ENCODE measurements at places on chromosomes 2 and 18.

GRCh38 chr2:237863689-237864443 lies 4.4 kb downstream of the RAMP1 start:
- no peak for DNase-seq

DNA sequence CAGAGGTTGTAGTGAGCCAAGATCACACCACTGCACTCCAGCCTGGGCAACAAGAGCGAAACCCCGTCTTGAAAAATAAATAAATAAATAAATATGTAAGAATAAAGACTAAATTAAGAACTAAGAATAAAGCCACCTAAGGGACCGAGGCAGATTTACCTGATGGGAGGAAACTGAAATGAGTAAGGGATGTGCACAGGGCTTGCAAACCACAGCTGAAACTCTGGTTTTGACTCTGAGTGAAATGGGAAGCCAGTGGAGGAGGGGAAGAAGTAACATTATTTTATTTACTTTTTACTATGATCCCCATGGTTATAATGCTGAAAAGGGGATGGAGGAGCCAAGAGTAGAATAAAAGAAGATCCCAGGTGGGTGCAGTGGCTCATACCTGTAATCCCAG lies 107.3 kb downstream of the CABYR start:
- DNase-seq, result no peak

GRCh38 chr2:155060896-155061295 lies 362.4 kb downstream of the KCNJ3 start:
- no peak for DNase-seq

DNA sequence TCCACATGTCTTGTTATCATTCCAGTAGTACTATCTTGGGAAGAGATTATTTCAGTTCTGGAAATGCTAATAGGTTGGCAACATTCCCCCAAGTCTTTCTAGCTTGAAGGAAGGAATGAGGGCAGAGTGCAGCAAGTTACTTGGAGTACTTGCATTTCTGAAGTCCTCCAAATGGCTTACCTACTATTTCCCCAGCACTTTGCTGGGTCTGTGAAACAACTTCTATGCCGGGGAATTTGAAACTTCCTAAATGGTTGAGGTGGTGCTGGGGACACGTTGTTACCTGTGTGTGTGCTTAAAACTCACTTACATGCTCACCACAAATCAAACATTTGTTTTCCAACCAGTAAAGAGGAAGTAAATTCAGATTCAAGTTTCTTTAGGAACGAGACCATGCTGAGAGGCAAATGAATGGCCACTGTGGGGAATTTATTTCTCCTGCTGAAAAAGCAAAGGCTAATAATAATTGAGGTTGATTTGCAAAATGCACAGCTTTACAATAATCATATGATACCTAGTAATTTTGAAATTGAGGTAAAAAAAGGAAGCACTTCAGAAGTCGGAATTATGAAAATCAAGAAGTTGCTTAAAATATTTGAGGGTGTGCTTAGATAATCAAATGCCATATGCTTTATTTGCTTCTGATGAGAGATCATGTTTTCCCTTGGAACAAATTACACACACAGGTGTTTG lies 1167.7 kb upstream of the ZEB2 start:
- peak; percentile 15 for DNase-seq

DNA sequence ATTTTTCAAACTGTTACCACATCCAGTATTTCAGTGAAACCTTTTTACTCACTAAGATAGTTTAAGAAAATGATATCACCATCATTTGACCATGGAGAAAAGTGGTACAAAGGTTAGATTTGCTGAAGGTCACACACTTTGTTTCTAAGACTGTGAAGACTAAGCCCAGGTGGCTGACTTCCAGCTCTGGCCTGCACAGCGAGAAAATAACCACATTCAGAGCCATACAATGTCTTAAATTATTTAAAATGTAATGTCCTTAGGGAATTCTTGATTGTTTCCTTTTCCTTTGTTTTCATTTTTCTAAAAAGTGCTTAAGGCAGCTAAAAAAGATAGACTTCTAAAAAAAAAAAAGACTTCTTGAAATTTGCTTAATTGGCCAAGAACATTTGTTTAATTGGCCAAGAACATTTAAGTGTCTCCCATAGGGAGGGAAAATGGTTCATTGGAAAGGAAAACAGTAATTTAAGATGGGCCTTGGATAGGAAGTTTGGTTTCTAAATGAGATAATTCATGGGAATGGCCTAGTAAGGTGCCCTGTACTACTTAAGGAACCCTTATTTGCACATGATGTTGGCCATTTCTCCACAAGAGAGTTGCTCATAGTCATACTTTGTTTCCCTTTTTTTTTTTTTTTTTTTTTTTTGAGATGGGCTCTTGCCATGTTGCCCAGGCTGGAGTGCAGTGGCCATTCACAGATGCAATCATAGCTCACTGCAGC lies 45.2 kb downstream of the CYP1B1 start:
- no peak for DNase-seq

DNA sequence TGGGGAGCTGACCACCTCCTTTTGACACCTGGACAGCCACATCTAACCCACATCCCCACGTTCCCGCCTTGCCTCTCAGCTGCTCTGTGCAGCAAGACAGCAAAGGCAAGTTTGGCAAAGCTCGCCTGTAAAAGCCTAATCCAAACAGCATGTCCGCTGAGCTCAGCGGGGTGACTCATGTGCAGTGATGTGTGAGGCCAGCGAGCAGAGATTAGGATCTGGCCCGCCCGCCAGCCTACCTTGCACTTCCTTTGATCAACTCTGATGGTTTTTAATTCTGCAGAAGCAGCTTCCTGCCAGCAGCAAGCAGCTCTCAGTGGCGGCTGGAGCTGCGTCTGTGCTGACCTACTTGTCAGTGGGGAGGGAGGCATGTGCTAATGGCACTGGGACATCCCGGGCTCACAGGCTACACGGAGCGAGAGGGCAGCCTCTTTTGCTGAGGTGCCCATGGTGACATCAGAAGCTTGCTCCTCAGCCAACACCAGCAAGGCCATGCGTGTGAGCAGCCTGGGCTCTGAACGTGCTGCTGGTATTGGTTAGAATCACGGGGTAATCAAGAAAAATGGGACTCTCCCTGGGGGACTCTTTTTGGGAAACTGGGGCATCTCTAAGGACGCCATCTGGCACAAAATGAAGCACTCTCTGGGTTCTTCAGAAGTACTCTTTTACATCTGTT lies 36.0 kb upstream of the EML4 start:
- DNase-seq, result peak; percentile 96

DNA sequence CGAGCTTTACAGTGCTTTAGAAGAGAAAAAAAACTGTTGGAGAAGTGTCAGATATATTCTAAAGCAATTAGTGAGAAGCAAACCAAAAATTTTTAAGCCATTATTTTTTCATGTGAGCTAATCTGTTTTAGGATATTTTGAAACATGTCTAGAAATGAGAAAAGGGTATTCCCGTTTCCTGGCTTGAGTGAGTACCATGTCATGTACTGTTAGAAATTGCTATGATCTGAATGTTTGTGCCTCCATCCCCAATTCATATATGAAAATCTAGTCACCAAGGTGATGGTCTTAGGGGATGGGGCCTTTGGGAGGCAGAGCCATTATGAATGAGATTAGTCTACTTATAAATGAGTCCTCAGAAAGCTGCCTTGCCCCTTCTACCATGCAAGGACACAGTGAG lies 493.3 kb upstream of the GCFC2 start:
- DNase-seq, result no peak

- DNase-seq, result no peak
Measured at GRCh38 chr18:53850902-53851301, 373.6 kb downstream of the MBD2 start.

DNA sequence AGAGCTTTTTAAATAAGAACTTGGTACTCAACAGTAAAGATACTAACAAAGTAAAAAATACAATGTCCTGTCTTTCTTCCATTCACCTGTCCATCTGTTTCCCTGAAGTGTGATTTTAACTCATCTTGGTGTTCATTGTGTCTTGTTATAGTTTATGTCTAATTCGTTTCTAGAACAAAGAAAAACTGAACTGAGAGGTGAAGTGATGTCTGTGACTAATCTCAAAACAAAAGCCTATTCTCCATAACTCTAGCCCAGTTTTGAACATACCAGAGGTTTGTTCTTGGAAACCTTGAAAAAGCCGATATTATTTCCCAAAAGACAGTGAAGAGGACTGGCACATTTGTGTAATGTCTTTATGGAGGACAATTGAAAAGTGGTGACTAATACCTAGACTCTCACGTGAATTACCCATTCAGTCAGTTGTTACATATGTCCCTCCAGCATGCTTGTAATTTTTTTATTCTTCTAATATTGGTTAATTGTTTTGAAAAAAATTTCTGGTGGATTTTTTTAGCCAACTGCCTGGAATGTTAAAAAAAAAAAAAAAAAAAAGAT lies 725.8 kb downstream of the SATB2 start:
- DNase-seq, result no peak

- DNase-seq, result no peak
Measured at GRCh38 chr18:70029163-70029562, 81.5 kb upstream of the CD226 start.

- no peak for DNase-seq
Measured at GRCh38 chr2:73256618-73256922, 22.5 kb downstream of the CCT7 start.

- no peak for DNase-seq
Measured at GRCh38 chr18:7224198-7224597, 6.7 kb upstream of the LRRC30 start.

DNA sequence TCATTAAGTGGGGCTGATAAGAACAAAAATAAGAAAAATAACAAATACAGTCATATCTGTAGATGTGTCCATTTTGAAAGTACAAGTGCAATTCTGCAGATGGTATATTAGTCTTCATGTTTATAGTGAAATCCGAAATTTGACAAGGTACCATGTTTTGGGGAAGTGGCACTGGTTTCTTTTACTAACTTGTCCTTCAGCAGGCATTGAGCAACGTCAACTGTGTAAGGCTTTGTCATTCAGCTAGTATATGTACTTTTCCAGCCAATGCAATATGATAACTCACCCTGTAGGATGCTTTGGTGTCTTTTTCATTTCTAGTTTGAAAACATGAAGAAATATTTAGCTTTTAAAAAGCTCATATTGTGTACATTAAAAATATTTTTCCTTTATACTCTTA lies 139.9 kb downstream of the MCFD2 start:
- DNase-seq, result peak; percentile 60

DNA sequence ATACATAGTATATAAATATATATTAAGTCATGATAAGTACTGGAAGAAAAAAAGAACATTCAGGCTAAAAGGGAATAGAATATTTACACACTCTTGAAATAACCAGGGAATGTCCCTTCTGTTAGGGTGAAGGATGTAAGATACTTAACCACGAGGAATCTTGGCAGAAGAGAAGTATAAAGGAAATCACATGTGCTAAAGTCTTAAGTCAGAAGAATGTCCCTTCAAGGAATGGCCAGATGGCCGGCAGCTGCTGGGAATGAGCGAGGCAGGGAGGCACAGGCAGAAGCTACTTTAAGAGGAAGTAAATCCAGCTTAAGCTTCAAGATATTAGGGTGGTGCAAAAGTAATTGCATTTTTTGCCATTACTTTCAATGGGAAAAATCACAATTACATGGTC lies 5.5 kb downstream of the CCDC102B start:
- DNase-seq, result no peak

GRCh38 chr18:32257084-32257785 lies 67.4 kb downstream of the MEP1B start:
- no peak for DNase-seq

GRCh38 chr18:46160050-46160798 lies 56.0 kb downstream of the HAUS1 start:
- DNase-seq, result no peak

DNA sequence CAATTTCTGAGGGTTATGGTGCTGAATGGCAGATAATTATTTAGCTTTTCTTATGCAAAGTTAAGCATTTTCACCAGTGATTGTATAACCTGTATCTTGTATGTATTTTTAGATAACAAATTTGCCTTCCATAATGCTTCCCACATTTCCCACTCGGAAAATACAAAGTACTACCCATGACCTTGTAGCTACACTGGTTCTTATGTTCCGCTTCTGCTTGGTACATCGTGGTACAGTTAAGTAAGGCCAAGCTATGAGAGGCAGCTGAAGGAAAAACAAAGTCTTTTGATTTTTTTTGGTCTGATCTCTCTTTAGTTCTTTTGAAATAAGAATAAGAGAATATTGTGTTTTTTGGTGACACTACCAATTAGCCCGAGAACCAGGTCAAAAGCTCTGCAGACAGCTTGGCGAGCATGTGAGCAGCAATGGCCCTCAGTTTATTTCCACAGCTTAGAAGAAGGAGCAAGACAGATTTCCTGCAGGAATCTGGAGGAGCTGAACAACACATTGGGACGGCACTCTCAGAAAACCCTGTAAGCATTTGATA lies 26.8 kb downstream of the SH3YL1 start:
- DNase-seq, result no peak

DNA sequence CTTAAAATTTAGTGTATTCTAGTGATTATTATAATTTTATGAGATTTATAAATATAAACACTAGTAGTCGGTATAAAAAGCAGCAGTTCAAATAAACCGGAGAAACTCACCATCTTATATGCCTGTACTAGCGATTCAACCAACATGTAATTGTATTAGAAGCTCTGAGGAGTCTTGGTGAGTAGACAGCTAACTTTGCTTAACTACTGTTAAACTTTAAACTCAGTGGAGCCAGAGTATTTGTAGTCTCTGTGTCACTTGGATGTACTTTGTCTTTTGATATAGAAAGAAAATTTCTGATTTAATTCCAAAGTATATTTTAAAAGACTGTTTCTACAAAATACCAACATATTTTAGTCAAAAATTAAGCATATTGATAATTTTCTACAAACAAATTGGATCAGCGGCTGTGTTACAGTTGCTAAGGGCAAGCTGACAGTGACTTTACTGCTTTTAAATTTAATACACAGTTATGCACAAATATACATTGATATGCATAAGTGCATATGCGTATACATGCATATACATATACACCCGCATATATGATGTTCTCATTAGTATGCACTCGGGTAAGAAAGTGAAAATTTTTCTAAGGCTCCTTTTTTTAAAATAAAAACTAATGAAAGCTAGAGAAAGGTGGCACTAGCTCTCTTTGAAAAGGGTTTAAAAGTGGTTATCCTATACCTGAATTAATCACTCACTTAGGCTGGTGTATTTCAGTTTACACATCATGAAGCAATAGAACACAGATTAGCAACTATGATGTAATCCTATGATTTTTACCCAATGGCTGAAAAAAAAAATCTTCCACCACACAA lies 374.5 kb downstream of the NCKAP5 start:
- DNase-seq, result no peak

DNA sequence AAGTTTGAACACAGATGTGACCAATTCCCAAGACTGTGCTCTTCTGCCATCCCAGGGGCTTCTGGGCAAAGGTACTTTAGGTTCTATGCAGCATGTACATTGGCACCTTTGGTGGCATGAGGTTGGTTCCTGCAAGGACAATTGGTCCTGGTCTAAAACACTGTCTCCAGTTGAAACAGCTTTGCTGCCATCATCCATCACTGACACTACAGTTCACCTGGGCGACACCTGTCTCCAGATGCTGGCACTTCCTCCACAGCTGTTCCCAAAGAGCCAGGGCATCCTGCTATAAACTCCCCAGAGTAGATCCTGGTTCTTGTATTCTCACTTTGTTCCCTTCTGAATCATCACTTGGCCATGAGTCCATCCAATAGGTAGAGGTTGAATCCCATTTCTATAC lies 60.6 kb downstream of the FHOD3 start:
- no peak for DNase-seq

- peak; percentile 48 for DNase-seq
Measured at GRCh38 chr2:26455670-26456439, 22.1 kb downstream of the OTOF start.

- no peak for DNase-seq
Measured at GRCh38 chr2:120887741-120888231, 152.1 kb downstream of the GLI2 start.

GRCh38 chr2:150876251-150876950 lies 385.3 kb downstream of the RBM43 start:
- DNase-seq, result no peak
